ENCODE measurements at places on chromosomes 12 and 14.

- no peak for DNase-seq
Measured at GRCh38 chr14:91167380-91167770, 53.5 kb downstream of the DGLUCY start.

DNA sequence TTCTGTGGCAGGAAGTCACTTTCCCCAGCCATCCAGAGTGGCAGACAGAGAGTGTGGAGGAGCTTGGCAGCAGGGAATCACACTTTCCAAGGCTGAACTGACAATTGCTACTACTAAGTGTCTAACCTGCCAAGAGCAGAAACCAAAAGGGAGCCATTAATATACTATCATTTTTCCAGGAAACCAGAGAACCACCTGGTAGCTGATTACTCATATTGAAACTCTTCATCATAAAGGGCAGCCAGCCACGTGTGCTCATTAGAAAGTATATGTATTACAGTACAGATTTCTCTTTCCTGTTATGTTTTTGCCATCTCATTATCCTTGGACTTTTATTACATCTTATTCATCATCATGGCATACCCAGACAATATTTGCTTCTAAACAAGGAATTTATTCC, 374.9 kb downstream of the GXYLT1 start:
- DNase-seq = no peak

DNA sequence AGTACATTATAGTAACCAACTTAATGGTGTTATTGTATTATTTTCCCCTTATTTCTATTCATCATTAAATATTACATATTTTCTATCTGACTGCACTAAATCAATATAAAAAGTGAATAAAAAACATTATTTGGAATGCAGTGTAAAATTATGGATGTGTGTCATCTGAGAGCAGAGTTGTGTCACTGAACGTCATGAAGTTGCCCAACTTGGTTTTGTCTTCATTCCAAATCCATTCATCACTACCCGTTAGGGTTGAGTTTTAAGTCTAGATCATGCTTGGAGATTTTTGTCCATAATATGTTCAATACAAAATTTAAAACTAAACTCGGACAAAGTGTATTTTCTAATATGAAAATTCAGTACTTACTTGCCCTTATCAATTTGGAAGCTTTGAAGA, 16.1 kb downstream of the KLRF1 start:
- no peak for DNase-seq

DNA sequence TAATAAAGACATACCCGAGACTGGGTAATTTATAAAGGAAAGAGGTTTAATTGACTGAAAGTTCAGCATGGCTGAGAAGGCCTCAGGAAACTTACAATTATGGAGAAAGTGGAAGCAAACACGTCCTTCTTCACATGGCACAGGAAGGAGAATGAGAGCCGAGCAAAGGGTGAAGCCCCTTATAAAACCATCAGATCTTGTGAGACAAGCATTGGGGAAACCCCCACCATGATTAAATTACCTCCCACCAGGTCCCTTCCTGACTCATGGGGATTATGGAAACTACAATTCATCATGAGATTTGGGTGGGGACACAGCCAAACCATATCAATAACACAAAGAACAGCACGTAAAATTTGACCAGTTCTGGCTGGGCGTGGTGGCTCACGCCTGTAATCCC, 85.6 kb upstream of the ATF7IP start:
- no peak for DNase-seq

- DNase-seq = no peak
Measured at GRCh38 chr12:91506452-91506851, 323.8 kb upstream of the DCN start.

GRCh38 chr12:104941454-104941853, 16.6 kb downstream of the SLC41A2 start:
- DNase-seq = no peak

GRCh38 chr12:83827193-83827592, 1085.4 kb downstream of the SLC6A15 start:
- no peak for DNase-seq

GRCh38 chr14:76937181-76938091, 91.1 kb downstream of the IRF2BPL start:
- DNase-seq = no peak

DNA sequence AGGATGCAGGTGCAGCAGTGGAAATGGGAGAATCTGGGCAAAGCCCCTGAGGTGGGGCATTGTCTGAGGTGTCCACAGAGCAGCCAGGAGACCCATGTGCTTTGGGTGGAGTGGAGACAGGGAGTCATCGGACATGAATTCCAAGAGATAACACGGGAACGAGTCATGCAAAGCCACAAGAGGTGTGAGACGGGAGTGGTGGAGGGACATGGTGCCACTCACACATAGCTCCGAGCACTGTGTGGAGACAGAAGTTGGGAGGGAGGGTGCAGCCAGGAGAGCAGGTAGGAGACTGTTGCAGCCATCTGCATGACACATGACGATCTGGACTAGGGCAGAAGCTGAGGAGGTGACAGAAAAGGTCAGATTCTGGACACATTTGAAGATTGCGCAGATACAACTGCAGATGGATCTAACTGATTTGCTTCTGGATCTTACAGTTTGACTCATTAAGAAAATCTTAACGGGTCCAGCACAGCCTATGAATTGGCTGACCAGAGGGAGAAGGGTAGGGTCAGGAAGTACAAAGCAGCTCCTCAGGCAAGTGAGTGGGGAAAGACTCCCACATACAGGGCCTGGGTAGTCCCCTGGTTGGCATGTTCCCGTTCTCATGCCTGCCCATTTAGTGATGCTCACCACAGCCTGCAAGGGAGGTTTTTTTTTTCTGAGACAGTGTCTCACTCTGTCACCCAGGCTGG, 379.8 kb downstream of the FUT8 start:
- no peak for DNase-seq

DNA sequence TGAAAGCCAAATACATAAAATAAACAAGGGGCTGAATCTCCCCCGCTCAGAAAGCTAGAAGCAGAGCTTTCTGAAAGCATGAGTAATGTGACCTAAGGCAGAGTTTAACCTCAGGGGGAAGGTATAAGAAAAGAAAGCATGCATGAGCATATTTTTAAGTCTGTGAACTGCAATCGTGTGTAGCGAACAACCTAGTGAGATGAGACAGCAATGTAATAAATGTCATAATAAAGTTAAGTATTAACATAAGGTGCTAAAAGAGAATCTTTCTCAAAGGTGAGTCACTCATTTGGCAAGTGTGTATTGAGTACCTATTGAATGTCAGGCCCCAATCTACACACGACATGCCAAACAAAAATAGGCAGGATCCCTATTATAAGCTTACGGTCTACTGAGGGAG, 14.2 kb upstream of the WDR20 start:
- no peak for DNase-seq

DNA sequence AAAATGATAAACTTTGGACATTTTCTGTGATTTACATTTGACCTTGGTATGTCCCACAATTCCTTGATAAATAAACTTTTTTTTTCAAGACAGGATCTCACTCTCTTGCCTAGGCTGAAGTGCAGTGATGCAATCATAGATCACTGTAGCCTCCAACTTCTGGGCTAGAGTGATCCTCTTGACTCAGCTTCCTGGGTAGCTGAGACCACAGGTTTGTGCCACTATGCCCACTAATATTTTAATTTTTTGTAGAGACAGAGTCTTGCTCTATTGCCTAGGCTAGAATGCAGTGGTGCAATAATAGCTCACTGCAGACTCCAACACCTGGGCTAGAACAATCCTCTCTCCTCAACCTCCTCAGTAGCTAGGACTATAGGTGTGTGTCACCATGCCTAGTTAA, 79.1 kb upstream of the PTGDR start:
- DNase-seq = no peak

- DNase-seq = no peak
Measured at GRCh38 chr14:99190696-99191394, 81.2 kb downstream of the BCL11B start.

DNA sequence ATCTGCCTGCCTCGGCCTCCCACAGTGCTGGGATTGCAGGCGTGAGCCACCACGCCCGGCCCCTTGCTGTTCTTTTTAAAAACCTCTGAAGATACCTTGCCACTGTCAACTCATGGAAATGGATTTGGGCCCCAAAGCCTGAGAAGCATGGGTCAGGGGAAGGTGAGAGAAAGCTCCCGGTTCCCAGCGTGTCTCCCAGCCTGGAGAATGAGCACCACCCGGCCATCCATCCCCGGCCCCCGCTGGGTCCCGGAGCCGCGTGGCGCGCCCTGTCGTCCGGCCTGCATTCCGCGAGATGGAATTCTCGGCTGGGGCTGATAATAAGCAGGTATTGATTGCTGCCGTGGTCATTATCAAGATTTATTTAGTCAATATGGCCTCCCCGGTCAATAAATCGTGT, 126.5 kb upstream of the MYL2 start:
- no peak for DNase-seq
